ENCODE measurements at places on chromosomes 13 and 19.
A peak's percentile ranks its signal among the peaks of the same experiment; 100 is the strongest.

DNA sequence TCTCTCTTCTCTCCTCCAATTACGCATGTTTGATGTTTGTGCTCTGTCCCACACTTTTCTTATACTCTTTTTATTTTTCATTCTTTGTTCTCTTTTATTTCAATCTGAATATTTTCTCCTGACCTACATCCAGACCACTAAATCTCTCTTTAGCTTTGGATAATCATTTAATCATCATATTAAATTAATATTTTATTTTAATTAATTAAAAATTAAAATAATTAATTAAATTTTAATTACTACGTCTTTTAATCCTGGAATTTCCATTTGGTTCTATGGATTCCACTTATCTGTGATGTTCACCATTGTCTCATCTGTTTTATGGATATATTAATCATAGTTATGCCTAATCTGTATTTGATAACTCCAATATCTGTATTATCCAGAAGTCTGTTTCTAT is 62.4 kb downstream of the SPACA7 start:
- no peak for DNase-seq

DNA sequence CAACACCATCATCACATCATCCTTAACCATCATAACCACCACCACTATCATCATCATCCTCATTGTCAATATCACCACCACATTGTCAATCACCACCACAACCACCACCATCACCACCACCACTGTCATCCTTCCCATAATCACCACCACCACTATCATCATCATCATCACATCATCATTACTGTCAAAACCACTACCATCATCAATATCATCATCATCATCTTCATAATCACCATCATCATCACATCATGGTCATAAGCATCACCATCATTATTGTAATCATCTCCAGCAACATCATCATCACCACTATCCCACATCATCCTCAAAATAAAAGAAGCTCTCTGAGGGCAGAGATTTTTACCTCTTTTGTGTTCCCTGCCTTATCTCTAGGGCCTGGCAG is 52.2 kb downstream of the MBD3L1 start:
- DNase-seq = no peak

DNA sequence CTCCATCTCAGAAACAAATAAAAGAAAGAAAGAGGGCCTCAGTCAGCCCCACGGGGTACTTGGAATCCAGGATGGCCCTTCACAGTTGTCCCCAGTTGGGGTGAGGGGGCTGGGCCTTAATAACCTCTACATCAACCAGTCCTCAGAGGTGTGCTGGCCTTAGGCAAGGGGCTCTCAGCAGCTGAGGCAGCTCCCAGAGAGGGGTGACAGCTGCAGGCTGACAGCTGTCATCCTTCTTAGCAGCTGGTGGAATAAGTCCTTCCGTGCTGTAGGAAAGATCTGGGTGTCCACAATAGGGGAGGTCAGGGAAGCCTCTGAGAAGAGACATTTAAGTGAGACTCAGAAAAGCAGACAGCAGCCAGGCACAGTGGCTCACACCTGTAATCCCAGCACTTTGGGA is 7.4 kb downstream of the BCAM start:
- DNase-seq = no peak

DNA sequence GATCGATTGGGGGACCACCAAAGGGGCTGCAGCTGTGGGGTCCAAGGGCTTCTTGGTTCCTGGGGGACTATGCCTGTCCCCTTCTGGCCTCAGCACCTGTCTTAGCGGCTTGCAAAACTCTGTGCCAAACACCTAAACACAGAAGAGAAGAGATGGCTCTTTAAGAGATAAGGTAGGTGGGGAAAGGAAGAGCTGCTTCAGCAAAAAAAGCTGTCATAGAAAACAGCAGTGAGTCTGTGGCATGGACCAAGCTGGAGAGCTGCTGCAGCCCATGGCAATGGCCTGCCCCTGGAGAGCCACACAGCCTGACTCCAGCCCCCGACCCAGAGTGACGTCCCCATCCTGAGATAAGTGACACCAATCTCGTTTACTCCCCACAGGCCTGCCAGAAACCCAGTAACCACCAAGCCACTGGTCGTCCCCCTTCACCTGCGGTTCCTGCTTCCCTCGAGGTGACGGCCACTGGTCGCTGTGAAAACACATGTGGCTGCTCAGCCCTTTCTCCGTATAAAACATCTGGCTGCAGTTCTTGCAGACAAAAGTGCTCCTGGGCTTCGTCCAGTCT is 25.0 kb upstream of the NAPA start:
- DNase-seq = no peak

GRCh38 chr13:48775285-48775684 is 121.6 kb downstream of the CYSLTR2 start:
- no peak for DNase-seq

DNA sequence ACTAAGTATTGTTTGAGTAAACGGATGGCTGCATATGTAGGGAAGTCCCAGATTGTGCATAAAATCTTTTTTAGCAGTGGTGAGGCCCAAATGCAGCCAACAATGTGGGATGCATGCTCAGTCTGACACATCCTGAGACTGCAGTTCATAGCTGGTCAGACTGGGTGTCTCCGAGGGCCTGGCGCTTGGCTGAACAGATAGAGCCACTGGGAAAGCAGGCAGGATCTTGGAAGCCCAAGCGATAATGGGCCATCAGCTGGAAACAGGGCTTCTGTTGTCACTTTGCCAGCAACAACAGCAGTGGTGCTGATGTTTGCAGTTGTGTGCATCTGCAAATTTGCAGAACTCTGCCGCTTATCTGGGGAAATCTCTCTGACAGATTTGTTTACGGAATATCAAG is 36.1 kb downstream of the MTUS2 start:
- DNase-seq = no peak

DNA sequence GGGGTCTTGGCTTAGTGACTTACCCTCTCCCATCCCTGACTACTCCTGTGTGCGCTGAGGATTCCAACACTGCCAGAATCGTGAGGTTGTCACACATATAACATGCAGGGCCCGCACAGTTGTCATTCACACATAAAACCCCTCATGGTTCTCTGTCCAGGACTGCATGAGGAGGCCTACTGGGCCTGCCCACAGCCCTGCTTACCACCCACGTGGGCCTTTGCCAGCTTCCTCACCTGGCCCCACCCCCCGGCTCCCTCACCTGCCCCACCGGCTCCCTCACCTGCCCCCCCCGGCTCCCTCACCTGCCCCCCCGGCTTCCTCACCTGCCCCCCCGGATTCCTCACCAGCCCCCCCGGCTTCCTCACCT is 197.2 kb downstream of the TEX29 start:
- no peak for DNase-seq

GRCh38 chr13:111511805-111512504 is 191.5 kb downstream of the TEX29 start:
- no peak for DNase-seq

DNA sequence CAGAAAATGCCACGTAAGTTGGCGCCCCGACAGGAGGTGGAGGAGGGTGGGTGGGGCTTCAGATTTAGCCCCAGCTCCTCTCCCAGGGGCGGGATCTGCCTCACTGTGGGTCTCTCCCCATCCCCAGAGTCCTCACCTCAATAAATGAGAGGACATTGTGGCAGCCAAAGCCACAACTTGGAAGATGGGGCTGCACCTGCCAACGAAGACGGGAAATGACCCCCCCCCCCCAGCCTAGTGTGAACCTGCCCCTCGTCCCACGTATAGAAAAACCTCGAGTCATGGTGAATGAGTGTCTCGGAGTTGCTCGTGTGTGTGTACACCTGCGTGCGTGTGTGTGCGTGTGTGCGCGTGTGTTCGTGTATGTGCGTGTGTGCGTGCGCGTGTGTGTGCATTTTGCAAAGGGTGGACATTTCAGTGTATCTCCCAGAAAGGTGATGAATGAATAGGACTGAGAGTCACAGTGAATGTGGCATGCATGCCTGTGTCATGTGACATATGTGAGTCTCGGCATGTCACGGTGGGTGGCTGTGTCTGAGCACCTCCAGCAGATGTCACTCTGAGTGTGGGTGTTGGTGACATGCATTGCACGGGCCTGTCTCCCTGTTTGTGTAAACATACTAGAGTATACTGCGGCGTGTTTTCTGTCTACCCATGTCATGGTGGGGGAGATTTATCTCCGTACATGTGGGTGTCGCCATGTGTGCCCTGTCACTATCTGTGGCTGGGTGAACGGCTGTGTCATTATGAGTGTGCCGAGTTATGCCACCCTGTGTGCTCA is 1.5 kb upstream of the TRAPPC5 start:
- DNase-seq = no peak

- peak; percentile 76 for DNase-seq
Measured at GRCh38 chr13:26482451-26483197, 74.9 kb upstream of the WASF3 start.

- peak; percentile 91 for DNase-seq
Measured at GRCh38 chr19:58439576-58440554, at the start of gene ZNF132. Gene ZNF132 (minus strand): TSS chr19:58440153. CDS start chr19:58439821, 332 bp downstream.

GRCh38 chr19:10403137-10404021 is at the start of gene CDC37:
Gene CDC37 (minus strand): TSS chr19:10403542. CDS start chr19:10403479, 63 bp downstream.
- peak; percentile 99 for DNase-seq

- peak; percentile 29 for DNase-seq
Measured at GRCh38 chr19:1206864-1207450, 1.4 kb downstream of the STK11 start.

GRCh38 chr19:10334588-10335351 is 1.4 kb upstream of the RAVER1 start:
- DNase-seq = peak; percentile 96

- no peak for DNase-seq
Measured at GRCh38 chr13:99307247-99307646, at the start of gene GPR183. Gene GPR183 (minus strand): TSS chr13:99307399. CDS start chr13:99296145, 11,254 bp downstream.

- DNase-seq = no peak
Measured at GRCh38 chr13:32491028-32491427, 47.6 kb downstream of the N4BP2L2 start.

DNA sequence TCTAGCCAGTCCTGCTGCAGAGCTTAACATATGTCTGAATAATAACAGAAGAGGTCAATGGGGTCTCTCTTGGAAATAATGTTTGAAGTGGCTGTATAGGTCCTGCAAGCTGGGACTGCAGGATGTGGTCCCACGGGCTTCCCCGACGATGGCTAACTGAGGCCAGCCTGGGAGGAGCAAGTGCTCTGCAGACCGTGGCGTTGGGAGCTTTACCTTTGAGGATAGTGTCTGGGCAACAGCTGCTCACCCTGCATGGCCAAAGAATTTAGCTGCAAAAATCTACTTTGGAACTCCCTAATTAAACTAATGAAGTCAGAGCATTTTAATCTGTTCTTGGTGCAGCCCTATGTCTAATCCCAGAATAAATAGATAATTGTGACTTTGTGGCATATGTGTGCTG is 18.2 kb upstream of the AMER2 start:
- DNase-seq = no peak

- DNase-seq = no peak
Measured at GRCh38 chr13:23458989-23459388, 25.5 kb upstream of the SACS start.

DNA sequence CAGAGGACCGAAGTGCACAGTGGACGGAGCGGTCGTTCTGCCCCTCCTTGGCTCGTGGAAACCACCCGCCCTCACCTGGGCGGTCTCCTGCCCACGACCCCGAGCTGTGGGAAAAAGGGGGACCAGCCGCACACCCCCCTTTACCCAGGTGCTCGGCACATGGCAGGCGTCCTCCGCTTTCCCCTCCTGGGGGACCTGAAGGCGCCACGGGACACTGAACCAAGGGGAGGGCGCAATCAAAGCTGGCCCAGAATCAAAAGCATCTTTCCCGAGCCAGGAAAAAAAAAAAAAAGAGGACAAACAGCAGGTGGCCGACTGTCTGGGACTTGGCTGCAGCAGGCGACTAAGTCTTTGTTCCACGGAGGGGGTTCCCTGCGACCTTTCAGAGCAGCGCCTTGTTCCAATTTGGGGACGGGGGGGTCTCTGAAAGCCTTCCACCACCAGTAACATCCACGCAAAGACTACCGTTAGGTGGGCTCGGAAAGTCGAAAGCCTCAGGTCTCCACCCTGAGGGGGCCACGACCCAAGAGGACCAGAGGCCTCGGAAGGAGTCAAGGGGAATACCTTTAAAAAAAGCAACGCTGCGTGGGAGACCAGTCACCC is 1.1 kb downstream of the MBD3 start:
- peak; percentile 37 for DNase-seq

DNA sequence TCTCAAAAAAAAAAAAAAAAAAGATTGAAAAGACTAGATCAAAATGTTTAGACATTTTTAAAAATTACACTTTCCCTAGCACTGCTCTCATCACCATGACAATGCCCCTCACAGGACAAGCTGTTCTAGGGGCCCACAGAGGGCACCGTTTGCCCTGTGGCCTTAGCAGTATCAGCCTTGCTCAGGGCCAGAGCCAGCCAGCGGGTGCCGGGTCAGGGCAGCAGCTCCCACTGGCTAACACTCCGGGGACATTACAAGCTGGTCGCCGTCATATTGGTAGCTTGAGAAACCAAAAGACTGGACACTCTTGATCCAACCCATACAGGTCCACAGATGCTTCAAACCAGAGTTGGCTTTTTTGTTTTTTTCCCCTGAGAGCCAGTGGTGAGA is 18.0 kb downstream of the CAPN12 start:
- no peak for DNase-seq

DNA sequence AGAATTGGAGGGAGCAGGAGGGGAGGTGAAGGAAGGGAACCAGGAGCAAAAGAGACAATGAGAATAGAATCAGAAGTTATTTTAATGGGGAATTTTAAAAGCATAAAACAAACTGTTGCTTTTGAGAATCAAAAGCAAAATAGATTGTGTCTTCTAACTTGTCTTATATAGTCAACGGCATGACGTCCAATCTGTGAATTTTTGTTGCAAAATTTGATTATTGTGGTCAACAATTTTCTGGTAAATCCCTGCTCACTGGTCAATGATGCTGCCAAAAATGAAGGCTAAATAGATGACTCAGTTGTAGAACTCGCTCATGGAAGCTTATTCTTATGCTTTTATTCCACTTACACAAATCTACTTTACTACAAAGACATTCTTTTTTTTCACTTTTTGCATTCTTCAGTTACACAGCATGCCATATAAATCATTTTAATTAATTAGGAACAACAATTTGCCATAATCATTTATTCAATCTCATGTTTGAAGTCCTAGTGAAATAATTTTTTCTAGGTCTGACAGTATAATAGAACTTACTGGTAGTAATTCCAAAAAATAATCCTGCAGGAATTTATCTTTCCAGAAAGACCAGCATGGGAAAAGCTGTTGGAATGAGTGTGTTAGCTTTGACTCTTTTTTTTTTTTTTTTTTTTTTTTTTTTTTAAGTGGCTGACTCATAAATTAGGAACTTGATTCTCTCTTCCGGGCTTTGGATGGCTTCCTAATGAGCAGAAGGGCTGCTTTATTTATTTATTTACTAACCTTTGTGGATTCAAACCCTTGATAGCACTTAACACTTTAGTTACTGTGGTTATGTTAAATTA is 256.9 kb downstream of the SPRY2 start:
- peak; percentile 30 for DNase-seq

GRCh38 chr13:45413826-45414307 is 4.3 kb downstream of the SLC25A30 start:
- DNase-seq = no peak

- DNase-seq = no peak
Measured at GRCh38 chr13:37357548-37357947, 241.0 kb downstream of the POSTN start.

Measured in hepatocyte (in vitro differentiated cells).